ENCODE measurements at places on chromosomes 16 and 17. TPM values are rescaled to one million over a fixed set of nuclear protein-coding genes. Genes with fewer than 3 reads are reported as not detected.

TEDC2 gene
- total RNA-seq, result 12.2 TPM

KCNG4 gene
- not detected for total RNA-seq

LGALS9B gene
- not detected for total RNA-seq

SHCBP1 gene
- 2.5 TPM for total RNA-seq

RNF43 gene
- total RNA-seq, result 0.31 TPM

RCVRN gene
- 0.31 TPM for total RNA-seq

ANKRD40CL gene
- not detected for total RNA-seq

GAS2L2 gene
- 0.31 TPM for total RNA-seq

TBC1D3G gene
- not detected for total RNA-seq

OR3A3 gene
- total RNA-seq, result not detected

SDR42E2 gene
- not detected for total RNA-seq

CTRB1 gene
- total RNA-seq, result not detected

CRYBA1 gene
- not detected for total RNA-seq

SLC13A2 gene
- total RNA-seq, result not detected

KRTAP3-1 gene
- not detected for total RNA-seq

PLEKHH3 gene
- 4.4 TPM for total RNA-seq

SLC2A4 gene
- not detected for total RNA-seq

GCGR gene
- not detected for total RNA-seq

SLFN14 gene
- 0.31 TPM for total RNA-seq

ZPBP2 gene
- total RNA-seq, result not detected

All from parietal lobe (tissue), 2 donors.